ENCODE measurements at places on chromosomes 7 and 10. TPM values are rescaled to one million over a fixed set of nuclear protein-coding genes. Genes with fewer than 3 reads are reported as not detected.

WEE2 gene
- total RNA-seq = not detected

TEX47 gene
- total RNA-seq = not detected

GPR22 gene
- not detected for total RNA-seq

DNA sequence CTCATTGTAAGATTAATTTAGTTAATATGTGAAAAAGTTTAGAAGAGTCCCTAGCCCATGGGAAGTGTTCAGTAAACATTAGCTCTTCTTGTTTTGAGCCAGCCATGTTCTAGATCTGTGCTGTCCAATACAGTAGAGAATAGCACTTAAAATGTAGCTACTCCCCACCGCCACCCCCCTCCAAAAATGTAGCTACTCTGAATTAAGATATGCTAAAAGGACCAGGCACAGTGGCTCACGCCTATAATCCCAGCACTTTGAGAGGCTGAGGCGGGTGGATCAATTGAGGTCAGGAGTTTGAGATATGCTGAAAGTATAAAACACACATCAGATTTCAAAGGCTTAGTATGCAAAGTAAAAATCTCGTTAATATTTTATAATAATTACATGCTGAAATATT, 47.3 kb upstream of the MXI1 start:
- no peak for DNase-seq

GRCh38 chr10:5829267-5829666, 16.0 kb upstream of the GDI2 start:
- no peak for DNase-seq

All from MG63 (cell line).